ENCODE measurements at places on chromosomes 7 and 10.

GRCh38 chr7:142450206-142450605 is 192.3 kb upstream of the PRSS58 start:
- no peak for DNase-seq

GRCh38 chr7:142916508-142916907 is 17.0 kb downstream of the TRPV5 start:
- no peak for DNase-seq

GRCh38 chr7:148433521-148434180 is 156.9 kb upstream of the C7orf33 start:
- DNase-seq: no peak

DNA sequence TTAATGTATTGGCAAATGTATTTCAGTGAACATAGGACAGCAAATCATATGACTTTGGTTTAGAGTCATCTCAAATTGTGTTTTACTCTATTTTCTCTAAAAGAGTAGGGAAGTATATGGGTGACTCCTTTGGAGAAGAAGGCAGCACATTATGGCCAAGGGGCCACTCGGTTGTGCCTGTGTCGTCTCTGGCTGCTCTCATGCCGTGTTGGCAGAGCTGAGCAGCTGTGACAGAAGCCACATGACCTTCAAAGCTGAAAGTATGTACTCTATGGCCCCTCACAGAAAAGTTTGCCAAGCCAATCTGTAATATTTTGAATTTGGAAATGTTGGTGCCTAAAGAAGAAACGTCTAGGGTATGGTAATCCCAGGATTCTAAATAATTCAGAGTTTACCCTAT is 47.5 kb downstream of the TASOR2 start:
- no peak for DNase-seq

DNA sequence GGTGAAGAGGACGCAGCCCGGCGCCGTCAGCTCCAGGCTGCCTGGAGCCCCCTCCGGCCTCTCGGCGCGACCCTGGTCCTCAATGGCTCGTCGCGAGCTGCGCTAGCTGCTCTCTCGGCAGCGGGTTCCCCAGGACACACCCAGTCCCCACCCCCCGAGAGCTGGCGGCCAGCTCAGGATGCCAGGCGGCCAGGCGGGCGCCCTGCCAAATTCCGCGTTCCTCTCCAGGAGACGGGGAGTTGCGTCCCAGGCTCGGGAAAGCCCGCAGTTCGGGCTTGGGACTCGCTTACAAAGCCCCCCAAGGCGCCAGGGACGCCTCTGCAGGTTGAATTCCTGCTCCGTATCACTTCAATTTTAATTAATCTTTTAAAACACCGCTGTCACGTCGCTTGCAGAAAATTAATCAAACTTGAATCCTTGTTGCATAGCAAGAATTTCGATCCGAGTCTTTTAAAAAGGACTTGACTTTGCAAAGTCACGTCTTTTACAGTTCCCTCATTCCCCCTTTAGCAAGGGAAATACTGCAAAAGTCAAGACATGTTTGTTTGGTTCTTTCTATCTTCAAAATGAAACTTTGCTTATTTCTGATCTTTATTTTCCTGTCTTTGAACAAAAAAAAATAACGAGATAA is 28.2 kb downstream of the SKIDA1 start:
- DNase-seq: peak; percentile 90
